ENCODE measurements at places on chromosomes 11 and 22.

DNA sequence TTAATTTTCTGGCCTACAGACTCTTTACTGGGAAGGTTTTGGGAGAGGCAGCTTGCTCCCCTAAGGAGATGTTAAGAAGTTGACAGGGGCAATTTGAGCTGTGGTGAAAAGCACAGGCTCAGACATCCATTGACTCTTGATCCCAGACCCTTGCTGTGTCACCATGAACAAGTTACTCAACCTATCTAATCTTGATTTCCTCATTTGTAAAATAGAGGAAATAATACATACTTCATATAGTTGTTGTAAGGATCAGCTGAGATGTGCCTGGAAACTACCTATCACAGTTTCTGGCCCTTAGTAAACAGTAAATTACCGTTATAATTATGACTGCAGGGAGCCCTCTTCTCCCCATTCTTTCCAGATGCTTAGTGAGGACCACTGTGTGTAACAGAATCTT is 16.6 kb upstream of the SCGB1D4 start:
- no peak for DNase-seq

DNA sequence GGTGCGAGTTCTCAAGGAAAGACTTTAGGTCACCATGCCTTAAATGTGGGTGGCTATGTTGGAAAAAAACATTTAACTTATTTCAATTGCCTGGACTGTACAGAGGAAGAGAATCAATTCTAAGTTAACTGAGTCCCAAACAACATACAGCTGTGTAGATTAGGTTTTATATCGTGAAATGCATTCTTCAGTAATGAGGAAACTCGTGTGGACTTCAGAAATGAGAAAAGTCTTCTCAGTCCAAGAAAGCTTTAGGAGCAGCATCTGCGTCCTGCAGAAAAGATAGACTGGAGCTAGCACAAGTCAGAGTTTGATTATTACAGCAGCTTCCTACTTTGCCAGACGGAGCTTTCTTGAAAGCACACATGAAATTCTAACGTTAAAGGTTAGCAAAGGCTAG is 673.0 kb downstream of the OPCML start:
- no peak for DNase-seq

DNA sequence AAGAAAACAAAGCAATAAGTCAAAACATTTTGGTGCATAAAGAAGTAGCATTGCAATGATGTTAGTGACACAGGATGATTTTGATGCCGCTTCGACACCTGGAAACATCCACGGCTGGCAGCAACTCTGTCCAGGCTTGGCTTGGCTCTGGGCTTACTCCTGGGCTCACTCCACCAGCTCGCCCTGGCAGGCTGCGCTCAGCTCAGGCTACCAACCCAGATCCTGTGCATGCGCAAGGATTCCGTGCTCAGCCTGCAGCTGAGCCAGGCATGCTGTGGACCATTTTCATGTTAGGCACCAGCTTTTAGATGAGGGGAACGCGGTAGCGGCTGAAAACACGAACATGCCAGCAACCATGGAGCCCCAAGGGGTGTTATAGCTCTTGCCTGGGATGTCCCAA is 66.0 kb downstream of the SLC25A17 start:
- DNase-seq = no peak

GRCh38 chr11:7899418-7899817 is 31.6 kb downstream of the OR10A6 start:
- peak; percentile 13 for DNase-seq

DNA sequence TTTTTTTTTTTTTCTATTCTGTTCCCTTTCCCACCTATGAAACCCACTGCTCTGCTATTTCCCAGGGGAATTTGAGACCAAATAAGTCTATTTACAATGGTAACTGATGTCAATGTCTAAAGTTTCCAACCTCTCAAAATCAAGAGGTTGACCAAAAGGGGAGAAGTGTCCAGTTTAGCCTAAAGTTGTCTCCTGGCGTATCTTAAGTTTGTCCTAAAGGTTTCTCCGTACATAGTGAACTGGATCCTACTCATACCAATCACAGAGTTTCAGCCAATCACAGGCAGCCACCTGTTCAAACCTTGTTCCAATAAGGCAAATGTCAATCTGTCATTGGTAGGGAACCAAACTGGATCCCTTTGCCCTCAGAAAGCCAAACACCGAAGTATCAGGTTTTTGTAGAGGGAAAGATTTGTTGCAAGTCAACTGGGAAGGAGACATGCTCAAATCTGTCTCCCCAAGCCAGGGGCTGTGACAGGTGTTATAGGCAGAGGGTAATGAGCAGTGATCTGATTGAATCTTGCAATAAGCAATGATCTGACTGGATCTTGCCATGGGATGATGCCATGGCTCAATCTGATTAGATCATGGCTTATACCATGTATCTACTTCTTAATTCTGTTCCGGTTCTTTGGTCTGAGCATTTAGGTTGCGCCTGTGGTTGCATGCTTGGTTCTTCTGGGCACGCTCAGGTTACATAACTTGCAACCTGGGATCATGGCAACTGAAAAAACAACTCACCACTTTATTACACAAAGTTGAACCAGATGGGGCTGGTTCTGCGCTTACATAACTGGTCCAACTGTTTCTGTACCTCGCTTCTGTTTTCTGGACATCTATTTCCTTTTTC is 1.1 kb upstream of the VPS37C start:
- peak; percentile 58 for DNase-seq

GRCh38 chr11:77253690-77254089 is 47.8 kb downstream of the GDPD4 start:
- DNase-seq = no peak

DNA sequence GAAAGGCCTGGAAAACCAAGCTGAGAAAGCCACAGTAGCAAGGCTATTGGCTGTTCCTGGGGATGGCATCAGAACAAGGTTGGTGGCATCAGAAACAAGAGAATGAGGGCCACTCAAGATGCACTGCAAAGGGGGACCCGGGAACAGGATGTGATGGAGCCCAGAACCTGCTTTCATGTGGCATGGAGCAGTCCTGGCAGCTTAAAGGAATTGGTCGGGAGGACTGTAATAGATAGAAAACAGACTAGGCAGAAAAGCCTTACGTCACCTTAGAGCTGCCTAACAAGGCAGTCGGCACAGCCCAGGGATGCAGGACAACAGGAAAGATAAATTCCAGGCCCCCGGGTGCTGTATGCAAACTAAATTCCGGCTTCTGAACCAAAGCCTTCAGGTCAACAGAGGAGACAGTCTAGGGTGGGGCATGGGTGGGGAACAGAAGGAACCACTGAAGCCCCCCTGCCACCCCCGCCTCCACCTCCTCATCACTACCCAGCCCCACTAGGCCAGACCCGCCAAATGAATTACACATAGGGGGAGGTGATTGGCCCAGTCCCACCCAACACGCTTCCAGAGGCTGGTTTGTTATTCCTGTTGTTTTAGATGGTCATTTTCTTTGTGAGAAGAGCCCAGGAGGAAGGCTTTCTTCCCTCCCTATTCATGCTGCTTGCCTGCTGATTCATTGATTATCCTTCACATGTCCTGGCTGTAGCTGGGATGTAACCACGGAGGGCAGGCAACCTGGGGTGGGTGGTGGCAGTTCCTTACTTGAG is 25.7 kb upstream of the LRRC55 start:
- DNase-seq = peak; percentile 49

DNA sequence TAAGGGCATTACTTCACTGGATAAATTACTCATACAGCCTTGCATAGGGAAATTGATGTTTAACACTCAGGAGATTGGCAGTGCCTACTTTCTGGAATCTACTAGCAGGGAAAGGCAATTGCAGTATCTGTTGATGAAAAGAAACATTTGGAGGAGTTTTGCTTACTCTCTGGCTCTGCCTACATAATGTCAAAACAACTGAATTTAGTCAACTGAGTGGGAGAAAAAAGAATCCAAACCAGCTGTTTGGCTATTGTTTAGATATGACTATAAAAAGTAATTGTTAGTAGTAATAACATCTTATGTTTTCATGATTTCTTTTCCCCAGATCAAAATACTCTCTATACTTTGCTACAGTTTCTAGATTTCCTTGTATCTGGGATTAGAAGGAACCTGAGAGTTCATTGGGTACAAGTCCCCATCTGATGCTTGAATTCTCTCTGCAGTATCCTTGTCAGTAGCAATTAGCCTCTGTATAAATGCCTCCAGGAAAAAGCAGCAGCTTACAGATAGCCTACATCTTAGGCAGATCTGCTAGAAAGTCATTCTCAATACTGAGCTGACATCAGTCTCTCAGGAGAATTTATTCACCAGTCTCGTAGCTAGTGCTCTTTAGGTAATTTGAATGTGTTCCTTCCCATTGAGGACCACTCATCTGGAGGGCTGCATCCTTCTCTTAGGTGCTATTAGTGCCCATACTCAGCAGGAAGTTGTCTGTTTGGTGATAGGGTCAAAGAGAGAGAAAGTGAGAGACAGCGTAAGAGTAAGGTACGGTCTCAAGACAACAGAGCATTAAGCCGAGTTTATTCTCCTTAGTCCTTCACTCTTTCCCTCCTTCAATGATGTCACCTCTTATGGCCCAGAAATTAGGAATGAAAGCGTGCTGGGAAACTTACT is 185.9 kb upstream of the CCDC90B start:
- DNase-seq = no peak

DNA sequence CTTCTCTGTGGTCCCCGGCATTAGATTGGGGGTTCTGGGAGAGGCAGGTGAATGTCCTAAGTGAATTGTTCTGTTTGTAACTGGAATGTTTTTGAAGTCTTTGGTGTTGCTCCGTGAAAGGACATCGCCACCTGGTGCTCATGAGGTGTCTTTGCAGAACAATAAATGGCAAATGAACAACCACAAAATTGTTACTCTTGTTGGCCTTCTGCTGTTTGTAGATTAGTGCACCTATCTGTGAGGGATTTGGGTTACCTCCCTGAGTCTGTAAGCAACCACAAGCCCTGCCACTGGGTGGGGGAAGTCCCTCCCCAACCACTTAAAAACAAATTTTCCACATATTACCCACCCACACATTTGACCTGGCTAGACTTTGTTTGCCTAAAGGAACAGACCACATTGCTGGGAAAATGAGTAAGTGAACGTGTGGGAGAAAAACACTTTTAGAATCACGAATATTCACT is 4.7 kb downstream of the MPEG1 start:
- DNase-seq = peak; percentile 56

- peak; percentile 52 for DNase-seq
Observed at GRCh38 chr11:111639226-111639925, 37.1 kb downstream of the SIK2 start.

- peak; percentile 98 for DNase-seq
Observed at GRCh38 chr11:66936311-66936711, 21.9 kb downstream of the PC start.

DNA sequence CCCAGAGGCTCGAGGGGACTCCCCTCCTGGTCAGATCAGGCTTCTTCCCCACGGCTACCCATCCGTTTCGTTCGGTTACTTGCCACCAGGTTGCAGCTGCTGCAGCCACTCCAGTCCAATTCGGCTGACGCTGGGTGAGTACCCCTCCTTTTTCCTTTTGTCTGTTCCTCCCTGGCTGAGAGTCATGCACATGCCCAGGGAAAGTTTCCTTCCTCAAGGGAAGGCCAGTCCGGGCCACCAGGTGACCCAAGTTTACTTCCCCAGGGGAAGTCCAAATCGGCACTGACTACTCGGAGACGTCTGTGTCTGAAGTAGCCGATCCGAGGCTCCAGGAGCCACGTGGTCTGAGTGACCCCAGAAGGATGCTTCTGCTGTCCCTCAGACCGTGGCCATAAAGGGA is 13.2 kb upstream of the OR56A3 start:
- DNase-seq = no peak

DNA sequence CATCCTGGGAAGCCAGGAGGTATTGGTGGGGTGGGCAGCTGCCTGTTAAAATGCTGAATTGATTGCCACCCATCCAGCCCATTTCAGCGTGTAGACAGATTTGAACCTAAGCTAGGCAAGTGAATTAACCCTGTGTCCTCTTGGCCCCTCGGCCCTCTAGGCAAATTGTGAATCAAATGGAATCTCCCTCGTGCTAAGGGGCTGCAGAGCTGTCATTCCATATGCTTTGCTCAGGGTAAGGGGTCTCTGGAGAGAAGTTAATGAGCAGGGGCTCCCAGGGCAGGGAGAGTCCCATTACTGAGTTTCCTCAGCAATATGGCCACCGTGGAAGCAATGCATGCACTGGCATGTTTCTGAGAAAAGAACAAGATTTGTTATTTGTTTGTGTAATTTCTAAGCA is 117.7 kb upstream of the RCN1 start:
- DNase-seq = no peak

GRCh38 chr11:44608651-44608990 is 43.2 kb downstream of the CD82 start:
- DNase-seq = no peak

DNA sequence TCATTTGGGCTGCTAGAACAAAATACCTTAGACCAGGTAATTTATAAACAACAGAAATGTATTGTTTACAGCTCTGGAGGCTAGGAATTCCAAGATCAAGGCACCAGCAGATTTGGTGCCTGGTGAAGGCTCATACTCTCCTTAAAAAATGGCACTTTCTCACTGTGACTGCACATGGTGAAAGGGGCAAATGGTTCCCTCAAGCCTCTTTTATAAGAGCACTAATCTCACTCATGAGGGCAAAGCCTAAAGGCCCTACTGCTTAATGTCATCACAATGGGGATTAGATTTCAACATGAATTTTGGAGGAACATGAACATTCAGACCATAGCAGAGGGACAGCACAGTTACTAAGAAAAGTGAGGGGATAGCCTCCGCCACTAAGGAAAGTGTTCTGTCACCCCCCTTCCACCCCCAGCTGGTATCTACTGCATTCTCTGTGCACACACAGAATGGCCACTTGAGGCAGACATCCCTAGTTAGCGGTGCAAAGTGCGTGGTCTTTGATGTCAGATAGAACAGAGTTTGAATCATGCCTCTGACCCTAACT is 47.2 kb upstream of the CEP295 start:
- peak; percentile 68 for DNase-seq

DNA sequence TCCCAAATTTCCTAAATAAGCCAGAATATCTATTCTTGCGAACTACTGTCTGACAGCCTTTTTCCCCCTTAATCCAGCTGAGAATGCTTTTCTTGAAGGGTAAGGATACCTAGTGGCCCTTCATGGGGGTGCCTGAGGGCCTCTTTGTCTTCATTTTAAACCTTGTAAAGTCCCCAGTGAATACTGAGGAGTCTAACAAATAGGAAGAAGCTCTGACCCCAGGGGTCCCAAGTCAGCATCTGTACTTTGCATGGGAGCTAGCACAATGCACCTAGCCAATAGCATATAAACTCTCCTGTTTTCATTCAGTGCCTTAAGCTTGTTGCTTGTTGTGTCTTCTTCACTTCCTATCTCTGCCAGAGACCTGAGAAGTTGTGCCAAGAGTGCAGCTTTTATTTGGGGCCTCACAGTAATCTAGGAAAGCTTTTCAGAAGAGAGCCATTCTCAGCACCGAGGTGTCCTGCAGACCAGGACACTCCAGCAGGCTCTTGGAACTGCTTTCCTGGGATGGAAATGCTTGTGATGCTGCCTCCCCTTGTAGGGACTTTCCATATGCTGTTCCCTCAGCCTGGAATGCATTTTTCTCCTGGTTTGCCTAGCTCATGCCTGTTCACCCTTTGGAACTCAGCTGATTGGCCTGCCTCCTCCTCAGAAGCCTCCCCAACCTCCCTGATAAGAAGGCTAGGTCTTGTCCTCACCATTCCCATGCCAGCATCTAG is 37.2 kb downstream of the BMAL1 start:
- no peak for DNase-seq
